ENCODE measurements at places on chromosomes 16 and 17. TPM values are rescaled to one million over a fixed set of nuclear protein-coding genes. Genes with fewer than 3 reads are reported as not detected.

- H3K27me3 ChIP-seq, result no peaks in the 10 kb centered on the region
- peak overlapping the region; percentile 87 for H3K27ac ChIP-seq
- peak; percentile 75 for DNase-seq
- H3K4me1 ChIP-seq, result peaks cover 60% of the 10 kb centered on the region
Measured at GRCh38 chr16:89099905-89100304, 6.3 kb downstream of the ACSF3 start.

- no peak for DNase-seq
- H3K27ac ChIP-seq, result no peak overlapping the region
- no peaks in the 10 kb centered on the region for H3K36me3 ChIP-seq
- H3K4me3 ChIP-seq, result no peak overlapping the region
- peaks cover 28% of the 10 kb centered on the region for H3K4me1 ChIP-seq
Measured at GRCh38 chr16:48526058-48526957, 83.7 kb downstream of the N4BP1 start.

- H3K4me3 ChIP-seq, result peak within 1 kb of the TSS; percentile 44
- peaks cover 18% of the 10 kb centered on the region for H3K27me3 ChIP-seq
- peaks cover 5% of the 10 kb centered on the region for H3K4me1 ChIP-seq
- H3K27ac ChIP-seq, result no peak within 1 kb of the TSS
- no peaks in the 10 kb centered on the region for H3K36me3 ChIP-seq
Measured at GRCh38 chr16:67164599-67165061, at the start of gene HSF4. TSS of gene HSF4 (plus strand) at chr16:67164745. CDS start at chr16:67164812, 67 bp downstream.

DNA sequence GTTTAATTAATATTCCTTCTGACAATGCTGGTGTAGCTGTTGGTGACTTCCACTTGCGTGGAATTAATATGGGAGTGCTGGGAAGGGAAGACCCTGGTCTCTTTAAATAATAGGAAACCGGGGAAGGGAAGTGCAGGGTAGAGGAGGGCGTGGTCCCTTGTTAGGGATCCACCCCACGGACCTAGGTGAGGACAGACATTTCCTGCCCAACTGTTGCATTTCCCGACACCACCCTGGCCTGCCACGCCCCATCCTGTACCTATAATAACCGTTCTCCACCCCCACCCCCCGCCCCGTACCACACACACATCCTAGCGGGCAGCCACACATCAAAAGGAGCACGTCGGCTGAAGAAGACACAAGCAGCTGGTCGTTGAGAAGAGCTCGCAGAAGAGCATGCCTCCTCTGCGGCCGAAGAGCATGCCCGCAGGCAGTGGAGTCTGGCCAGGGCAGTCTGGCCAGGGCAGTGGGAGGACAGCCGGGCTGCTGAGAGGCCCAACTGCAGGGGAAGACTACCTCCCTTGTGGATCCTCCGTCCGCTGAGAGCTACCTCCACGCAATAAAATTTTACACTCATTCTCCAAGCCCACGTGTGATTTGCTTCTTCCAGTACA, 36.8 kb upstream of the MMD start:
- H3K4me3 ChIP-seq, result no peak overlapping the region
- no peaks in the 10 kb centered on the region for H3K36me3 ChIP-seq
- H3K27me3 ChIP-seq, result peaks cover 11% of the 10 kb centered on the region
- H3K4me1 ChIP-seq, result peaks cover under 1% of the 10 kb centered on the region
- no peak overlapping the region for H3K27ac ChIP-seq
- no peak for DNase-seq

CCL18 gene
- total RNA-seq, result not detected

RFFL gene
- 91.5 TPM for total RNA-seq

All from natural killer cell treated with Interleukin-12 subunit alpha and Interleukin-12 subunit beta and Interleukin-15 and Interleukin-18, amount 100 ng/mL, for 72 hours (primary cell).